ENCODE measurements at places on chromosomes 2 and 18.

- no peak for DNase-seq
Observed at GRCh38 chr2:51158251-51158650, 126.3 kb upstream of the NRXN1 start.

DNA sequence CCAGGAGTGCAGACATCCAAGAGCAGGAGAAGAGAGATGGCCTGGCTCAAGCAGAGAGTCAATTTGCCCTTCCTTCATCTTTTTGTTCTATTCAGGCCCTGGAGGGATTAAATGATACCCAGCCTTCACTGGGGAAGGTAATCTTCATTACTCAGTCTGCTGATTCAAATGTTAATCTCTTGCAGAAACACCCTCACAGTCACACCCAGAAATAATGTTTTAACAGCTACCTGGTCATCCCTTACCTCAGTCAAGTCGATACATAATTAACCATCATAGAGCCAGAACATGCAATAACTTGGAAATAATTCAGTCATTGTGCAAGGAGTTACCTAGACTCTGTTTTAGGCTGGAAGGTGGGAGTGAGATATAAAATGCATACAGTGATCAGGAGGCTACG lies 163.7 kb upstream of the TNP1 start:
- DNase-seq: no peak

DNA sequence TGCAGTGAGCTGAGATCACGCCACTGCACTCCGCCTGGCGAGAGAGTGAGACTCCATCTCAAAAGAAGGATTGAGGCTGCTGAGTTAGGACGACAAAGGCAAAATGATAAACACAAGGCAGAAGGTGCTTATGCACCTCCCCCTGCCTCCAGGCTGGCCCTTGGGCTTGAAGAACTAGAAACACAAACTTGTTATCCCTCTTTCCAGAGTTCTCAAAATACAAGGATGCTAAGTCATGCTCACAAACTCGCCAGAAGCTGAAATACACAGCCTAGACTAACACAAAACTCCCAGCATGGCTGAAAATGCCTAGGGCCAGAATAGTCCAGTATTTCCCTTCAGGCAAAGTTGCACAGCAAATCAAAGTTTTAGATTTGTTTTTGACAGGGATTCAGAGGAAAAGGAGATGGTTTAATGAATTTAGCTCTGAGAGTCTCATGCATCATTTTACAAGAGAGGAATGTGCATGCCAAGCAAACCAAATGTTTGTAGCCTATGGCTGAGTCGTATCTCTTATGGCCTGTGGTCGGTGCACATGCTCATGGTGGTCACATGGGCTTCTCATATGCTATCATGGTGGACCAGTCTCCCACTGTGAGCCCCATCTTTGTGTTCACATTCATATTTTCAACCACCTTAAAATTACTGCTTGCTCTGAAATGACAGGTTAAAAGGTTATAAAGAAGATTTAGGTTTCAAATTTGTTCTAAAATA lies 16.2 kb upstream of the MREG start:
- DNase-seq: no peak

- DNase-seq: no peak
Observed at GRCh38 chr2:120231564-120231973, 8.4 kb upstream of the TMEM185B start.

DNA sequence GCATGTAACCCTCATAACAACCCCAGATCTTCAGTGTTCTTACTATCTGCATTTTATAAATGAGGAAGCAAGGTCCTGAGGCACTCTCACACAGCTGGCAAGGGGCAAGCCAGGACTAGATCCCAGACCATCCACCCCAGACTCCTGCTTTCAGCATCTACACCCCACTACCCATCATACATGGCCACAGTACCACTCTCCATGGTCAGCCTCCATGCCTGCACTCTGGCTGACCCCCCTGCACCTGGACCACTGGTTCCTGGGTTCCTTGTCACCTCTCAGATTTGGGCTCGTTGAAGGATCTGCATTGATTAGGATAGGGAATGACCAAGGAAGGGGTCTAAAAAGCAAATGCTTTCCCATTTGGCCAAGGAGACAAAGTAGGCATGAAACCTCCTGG lies 36.0 kb upstream of the TEX51 start:
- no peak for DNase-seq

DNA sequence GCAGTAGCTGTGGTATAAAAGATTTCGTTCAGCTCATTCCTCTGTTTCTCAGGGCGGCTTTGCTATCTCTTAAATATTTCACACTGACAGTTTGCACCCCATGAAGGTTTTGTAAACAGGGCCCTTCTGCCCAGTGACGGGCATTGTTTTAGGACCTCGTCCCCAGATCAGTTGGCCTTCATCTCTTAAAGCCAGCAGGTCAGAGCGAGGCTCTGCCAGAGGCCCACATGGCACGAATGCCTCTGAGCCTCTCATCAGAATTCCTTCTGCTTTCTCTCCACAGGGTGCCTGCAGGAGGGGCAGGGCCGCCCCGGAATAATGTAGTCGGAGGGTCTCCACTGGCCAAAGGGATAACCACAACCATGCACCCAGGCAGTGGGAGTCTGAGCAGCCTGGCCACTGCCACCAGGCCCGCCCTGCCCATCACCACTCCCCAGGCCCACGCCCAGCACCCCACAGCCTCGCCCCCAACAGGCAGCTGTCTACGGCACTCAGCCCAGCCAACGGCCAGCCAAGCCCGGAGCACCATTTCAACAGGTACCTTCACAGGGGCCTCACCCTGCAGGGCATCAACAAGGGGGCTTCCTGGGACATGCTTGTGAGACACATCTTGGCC lies 177.0 kb downstream of the SEPTIN10 start:
- DNase-seq: no peak

DNA sequence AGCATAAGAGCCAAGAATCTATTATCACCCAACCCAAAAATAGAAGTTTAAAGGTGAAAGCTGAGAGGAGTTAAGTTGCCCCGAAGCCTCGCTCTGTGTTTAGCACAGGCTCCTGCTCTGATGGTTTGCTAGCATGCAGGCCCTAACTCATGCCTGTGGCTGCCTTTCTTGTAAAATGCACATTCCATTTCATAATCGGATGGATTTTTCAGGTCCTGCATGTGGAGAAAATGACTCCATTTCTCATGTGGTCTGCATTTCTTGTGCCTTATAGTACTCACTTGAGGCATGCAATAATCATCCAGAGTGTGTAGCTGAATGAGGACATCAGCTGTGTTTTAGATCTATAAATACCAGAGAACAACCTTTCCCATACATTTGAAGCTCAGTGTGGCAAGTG lies 381.8 kb downstream of the CPS1 start:
- DNase-seq: no peak

DNA sequence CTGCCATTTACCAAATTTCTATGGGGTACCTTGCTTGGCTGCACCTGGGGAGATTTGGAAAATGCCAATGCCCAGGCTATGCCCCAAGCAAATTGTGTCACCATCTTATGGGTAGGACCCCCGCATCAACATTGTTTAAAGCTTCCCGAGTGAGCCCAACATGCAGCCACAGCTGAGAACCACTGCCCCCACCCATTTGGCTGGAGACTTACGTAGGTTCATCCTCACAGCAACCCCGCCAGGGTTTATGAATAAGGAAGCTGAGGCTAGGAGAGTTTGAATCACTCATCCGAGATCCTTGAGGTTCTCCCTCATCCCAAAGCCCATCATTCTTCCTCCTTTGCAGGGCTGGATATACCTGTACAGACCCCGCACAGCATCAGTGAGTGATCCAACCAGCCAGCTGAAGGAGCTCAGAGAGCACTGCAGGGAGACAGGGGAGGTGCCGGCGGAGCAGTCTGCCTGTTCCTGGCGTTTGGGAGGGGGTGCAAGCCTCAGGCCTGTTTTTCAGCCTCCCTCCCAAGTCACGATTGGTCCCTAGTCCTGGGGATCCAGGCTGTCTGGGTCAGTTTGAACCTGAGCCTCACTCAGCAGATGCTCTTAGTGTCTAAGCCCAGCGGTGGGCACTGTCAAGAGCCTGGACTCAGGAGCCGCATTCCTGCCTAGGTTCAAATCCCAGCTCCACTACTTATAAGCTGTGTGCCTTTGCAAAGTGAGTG lies 164.9 kb downstream of the SMAD7 start:
- no peak for DNase-seq

- DNase-seq: no peak
Observed at GRCh38 chr2:120539937-120540718, 194.2 kb downstream of the INHBB start.

DNA sequence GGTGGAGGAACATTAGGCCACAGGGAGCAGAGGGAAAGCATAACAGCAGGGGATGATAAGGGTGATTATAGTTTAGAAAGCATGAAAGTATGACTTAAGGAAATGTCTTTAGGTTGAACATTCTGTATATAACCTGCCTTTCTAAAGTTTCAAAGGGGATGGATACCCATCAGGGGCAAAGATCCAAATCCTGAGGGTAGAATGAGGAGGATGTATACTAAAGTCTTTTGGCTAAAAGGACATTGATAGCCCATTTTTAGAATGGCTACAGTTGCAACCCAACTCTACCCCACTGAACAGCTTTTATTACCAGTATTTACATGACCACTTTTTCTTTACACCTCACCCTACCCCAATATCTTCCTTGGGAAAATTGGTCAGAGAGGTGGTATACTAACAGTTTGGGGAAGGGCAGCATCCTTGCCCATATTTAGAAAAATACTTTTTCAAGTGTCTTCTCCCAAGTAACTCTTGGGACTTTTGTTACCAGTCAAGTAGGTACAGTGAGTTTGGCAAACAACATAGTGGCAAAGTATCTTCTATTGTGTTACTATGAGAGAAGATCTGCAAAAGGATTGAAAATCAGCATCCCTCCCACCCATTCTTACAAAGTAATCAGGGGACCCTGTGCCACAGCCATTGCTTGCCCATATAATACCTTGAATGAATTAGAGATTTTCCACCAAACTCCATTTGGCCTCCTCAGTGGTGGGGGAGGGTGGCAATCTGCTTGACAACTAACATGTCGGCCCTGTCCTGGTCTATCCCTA lies 8.3 kb downstream of the MAT2A start:
- DNase-seq: no peak

DNA sequence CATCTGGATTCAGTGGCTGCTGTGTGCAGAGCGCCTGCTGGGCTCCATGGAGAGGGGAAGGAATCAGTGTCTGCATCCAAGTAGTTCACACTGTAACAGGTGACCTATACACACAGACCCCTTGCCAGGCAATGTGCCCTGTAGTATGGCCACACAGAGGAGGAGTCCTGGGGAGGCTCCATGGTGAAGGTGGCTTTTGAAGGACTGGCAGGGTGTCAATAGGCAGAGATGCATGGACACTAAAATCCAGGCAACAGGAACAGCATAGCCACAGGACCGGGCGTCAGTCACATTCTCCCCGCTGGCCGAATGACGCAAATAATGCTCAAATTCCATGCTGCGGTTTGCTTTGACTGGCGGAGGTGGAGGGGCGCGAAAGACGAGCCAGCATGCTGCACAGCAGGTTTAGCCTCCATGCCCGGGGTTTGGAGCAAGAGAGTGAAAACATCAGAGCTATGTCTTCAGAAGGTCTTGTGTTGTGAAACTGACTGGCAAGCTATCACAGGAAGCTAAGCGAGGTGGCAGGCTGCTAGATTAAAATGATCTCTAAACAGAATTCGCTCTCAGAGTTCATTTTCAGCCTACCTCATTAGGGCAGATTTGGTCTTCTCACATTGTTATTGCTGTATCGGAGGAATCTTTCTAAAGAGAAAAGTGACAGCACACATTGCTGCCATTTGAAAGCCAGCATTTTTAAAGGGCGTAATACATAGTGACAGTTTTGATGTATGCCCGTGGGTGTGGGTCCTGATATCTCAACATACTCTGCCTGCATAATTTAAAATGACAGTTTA lies 1.2 kb upstream of the CHMP1B start:
- peak; percentile 67 for DNase-seq

DNA sequence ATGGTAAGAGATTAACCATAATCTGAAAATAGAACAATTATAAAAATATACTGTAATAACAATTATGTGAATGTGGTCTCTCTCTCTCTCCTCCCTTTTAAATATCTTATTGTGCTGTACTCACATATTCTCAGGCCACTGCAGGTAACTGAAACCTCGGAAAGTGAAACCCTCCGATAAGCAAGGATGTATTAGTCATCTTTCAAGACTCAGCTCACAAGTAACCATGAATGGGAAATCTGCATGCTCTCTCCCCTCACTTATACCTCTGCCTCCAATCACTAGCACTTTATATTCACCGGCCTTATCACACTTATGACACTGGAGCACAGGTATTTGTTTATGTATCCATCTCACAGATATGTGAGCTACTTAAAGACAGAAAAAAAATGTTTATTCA lies 139.7 kb downstream of the LRP2 start:
- DNase-seq: no peak

- DNase-seq: no peak
Observed at GRCh38 chr2:65364986-65365733, 67.2 kb downstream of the SPRED2 start.

- no peak for DNase-seq
Observed at GRCh38 chr2:142880279-142880678, 2.8 kb downstream of the KYNU start.

DNA sequence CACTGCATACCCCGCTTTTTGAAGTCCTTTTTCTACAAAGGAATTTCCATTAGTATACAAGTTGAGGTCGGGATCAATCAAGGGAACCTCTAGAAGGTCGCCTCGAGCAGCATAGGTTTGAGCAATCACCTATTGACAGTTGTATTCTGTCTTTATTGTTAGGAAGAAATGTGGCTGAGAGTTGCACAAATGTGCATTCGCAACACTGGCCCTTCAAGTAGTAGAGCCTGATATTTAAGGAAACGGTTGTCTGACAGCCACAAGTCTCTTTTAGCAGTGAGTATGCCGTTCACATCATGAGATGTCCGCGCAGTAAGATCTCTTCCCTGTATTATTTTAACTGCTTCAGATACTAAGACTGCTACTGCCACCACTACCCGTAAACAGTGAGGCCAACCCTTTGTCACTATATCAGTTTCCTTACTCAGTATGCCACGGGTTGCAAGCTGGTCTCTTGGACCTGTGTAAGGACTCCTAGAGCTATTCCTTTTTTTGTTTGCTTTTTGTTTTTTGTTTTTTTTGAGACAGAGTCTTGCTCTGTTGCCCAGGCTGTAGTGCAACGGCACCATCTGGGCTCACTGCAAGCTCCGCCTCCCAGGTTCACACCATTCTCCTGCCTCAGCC lies 10.0 kb upstream of the STARD7 start:
- DNase-seq: no peak

DNA sequence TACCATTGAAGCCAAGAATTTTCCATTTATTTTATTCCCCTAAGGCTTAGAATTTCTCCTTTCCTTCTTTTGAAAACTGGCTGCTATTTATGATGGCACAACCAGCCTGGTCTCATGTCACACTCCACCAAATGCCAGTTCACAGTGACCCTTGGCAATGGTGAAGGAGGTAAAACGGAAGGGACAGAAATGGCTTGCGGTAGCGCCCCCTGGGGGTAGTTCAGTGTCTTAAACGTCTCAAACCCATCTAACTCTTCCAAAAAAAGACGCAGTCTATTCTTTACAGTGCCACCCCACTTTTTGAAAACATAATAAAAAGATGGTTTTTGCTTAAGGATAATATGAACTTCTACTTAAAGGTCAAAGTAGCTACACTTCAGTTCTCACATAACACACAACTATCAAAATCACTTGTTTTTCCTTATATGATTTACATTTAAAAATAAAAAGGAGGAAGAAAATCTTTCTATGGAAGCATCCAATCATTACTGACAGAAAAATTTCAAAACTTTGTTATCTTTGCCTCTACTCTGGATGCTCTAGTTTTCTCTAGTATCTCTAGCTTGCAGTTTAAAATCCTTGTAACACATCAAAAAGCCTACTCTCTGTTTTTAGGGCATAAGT lies 28.0 kb downstream of the PNO1 start:
- peak; percentile 64 for DNase-seq
